ENCODE measurements at places on chromosomes 4 and X.

DNA sequence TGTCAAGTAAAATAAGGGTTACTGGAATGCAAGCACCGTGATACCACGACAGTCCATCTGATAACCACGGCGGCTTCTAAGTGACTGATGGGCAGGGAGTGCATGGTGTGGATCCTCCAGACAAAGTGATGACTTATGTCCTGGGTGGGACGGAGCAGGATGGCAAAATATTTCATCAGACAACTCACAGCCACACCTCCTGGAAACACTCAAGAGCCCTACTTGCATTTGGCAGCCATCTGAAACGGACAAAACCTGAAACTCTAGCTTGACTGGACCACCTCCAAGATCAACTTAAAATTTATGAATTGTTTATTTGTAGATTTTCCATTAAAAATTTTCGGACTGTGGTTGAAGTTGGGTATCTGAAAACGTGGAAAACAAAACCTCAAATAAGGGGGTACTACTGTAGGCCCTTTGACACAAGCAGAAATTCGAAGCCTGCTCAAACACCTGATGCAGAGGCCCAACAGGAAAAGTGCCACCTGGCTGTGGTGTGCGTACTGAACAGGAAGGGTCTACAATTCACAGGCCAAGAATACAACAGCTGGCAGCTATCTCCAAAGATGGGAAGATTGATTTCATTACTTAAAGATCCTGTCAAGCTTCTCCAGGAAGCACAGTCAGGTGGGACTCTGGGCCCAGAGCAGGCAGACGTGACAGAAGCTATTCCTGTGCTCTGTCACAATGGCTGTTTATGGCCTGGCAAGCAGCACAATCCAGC lies 26.0 kb downstream of the LRIT3 start:
- DNase-seq, result no peak

DNA sequence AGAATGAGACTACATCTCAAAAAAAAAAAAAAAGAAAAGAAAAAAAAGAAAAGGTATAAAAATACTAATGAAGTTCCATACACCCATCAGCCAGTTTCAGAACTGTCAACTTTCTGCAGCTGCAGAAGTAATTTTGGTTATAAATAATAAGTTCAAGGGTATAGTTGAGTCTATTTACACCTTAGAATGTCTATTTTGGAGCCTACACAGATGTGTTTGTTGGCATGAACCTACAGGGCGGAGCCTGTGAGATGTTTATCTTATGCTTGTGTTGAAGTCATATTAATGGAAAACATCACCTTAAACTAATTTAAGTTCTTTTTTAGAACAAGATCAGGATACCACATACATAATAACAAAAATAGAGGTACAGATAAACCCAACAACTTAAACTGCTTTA lies 85.8 kb downstream of the RAPGEF2 start:
- DNase-seq, result no peak

DNA sequence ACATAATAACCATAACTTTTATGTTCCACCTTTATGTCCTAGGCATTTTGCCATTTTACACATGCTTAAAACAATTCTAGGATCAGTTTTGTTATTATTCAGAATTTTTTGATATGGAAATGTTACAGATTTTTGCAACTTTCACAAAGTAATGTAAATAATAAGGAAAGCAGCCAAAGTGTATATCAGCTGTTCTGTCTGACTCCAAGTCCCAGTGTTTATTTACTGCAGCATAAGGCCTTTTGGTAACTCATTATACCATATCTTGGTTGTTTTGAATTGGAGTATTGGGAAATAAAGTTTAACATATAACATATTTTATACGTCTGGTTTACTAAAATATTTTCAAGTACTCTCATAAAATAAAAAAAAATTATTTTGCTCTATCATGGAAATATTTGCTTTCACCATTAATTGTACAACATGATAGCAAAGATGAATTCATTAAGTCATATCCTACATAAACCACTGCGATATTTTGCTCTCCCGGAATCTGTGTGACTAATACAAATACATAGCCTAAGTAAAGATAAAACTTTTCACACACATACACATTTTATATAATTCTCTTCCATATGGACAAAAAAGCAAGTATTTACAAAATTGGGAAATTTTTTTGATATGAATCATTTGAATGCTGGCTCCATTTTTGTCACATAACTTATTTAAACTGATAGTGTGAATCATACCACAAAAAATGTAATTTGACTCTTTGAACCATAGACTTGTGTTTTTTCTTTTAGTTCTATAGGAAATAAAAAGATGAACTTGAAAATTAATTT lies 399.0 kb downstream of the PABPC4L start:
- peak; percentile 57 for DNase-seq

DNA sequence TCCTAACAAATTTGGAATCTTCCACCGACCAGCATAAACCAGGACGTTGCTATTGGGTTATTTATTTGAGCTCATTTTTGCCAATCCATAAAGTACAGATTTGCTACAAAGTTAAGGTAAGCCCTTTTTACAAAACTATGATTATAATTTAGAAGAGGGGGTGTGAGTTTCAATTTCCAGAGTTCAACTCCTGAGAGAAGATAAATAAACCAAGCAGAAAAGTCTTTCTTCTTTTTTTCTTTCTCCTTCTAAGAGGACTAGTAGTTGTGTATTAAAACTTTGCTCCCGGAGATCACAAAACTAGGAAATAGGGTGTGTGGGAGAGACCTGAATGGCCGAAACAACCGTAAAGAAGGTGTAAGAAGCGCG lies 2.6 kb downstream of the PITX2 start:
- DNase-seq, result no peak

DNA sequence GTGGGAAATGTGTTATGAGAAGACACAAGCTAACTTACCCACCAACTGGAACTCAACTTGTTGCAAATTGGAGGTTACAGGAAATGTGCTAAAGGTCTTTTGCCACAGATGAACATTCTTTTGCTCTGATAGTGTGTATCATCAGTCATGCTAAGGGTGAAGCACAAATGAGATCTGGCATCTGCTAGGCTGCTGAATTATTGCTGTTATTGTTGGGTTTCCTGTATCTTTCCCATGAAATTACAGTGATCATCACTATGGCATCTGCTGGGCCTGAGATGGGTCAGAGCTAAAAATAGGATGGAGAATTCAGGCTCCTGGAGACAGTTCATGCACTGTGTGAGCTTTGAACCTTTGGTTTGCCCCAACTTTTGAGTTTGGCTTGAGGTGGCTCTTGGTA lies 124.5 kb downstream of the NPNT start:
- DNase-seq, result peak; percentile 81

GRCh38 chrX:23820235-23820782 lies 37.3 kb downstream of the SAT1 start:
- DNase-seq, result no peak

GRCh38 chr4:73744203-73744602 lies 3.8 kb downstream of the CXCL8 start:
- no peak for DNase-seq

- DNase-seq, result peak; percentile 15
These were observed 205.4 kb downstream of the CFAP299 start for GRCh38 chr4:80540785-80541469.

DNA sequence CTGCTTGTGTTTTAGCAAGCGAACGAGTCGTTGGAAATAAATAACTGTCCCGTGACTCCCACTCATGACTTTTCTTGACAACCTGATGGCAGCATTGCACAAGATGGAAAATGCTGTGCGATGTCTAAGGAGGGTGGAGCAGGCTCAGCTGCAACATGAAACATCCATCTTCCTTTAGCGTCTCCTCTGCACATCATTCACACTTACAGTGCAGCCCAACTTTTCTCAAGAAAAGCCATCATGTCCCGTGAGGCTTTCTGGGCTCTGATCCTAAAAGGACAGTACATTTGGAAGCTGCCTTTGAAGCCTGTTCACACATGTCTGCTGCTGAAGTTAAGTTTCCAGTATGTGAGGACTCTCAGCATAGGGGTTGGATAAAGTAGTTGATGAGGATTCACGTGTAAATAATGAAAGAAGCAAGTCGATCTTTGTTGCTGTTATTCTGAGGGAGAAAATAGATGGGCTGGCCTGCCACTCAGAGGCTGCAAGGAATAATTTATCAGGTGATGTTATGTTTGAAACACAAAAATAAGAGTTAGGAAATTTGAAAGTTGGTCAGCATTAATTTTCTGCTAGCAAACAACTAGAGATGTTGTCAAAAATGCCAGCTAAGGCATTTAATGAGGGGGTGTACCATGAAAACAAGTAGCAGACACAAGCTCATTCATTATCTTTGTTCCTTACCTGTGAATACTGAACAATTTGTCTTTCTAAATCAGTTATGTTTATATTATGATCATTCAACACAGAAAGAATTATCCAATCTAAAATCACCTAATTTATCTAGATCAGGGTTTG lies 328.7 kb upstream of the ZFP42 start:
- DNase-seq, result no peak

DNA sequence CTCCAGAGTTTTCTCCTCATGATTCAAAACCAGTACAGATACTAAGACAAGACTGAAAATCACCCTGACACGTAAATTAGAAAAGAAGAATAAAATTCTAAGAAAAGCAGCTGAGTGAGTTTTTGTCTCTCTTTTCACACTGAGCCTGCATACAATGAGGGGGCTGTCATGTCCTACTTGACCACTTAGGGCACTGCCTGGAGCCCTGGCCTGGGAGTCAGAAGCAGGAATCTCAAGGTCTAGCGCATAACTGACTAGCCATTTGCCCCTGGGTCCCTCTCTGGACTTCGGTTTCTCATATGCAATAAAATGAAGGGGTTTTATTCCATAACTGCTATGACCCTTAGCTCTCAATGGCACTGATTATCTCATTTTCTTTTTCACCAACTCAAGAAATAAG lies 36.7 kb upstream of the SLC25A4 start:
- DNase-seq, result no peak

GRCh38 chr4:174521800-174522182 lies 497 bp downstream of the HPGD start:
- DNase-seq, result no peak

- DNase-seq, result no peak
These were observed 49.2 kb upstream of the FAM9C start for GRCh38 chrX:13093529-13094140.

DNA sequence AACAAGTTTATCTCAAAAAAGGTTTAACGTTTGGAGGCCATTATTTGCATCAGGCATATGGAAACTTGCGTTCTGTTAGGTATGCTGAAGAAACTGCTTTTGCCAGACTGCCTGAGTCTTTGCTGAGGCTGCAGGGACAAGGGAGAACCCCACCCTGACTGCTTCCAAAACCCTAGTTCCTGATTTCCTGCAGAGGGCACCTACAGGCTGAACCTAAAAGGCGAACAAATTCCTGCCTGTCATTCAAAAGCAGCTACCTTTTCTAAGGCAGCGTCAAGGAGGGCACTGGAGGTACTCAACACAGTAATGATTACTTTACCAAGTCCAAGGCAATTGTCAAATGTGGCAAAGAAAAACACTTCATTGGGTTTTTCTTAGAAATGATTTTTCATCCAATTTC lies 578 bp upstream of the CORIN start:
- no peak for DNase-seq

DNA sequence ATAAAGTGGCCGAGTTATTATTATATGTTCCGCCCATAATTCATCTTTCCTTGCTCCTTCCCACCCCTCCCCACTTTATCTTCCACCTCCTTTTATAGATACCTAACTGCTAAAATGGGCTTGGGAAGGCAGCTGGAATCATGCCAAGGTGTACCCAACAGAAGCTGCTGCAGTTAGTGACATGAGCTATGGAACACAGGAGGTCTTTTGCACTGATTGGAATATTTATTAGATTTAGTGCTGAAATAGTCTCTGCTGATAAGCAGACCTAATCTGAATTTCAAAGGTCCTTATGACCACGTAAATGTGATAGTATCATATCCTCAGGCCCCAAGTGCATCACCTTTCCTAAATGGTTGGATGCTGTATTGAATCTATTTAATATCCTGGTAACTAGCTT lies 64.9 kb downstream of the HMGB2 start:
- DNase-seq, result no peak

GRCh38 chrX:70505451-70505841 lies 60.8 kb downstream of the DLG3 start:
- DNase-seq, result no peak

- no peak for DNase-seq
These were observed 616 bp upstream of the KLHL34 start for GRCh38 chrX:21658746-21659145.

GRCh38 chrX:78555401-78555980 lies 103.6 kb downstream of the RTL3 start:
- DNase-seq, result peak; percentile 1

DNA sequence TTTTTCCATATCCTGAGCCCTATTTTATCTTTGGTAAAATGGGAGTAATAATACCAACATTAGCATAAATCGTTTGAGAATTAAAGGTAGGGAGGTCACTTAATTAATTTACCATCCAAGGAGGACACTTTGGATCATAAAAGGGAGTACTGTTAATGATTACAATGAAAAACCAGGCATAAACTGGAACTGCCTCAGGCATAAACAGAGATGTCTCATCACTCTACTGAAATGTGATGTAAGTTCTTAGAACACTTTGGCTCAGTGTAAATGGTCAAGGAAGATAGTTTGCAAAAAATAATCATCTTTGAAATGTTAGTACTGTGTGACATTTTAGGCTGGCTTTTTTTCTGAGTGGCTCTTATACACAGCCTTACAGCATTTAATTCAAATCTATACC lies 268.7 kb downstream of the SLC39A8 start:
- DNase-seq, result no peak

DNA sequence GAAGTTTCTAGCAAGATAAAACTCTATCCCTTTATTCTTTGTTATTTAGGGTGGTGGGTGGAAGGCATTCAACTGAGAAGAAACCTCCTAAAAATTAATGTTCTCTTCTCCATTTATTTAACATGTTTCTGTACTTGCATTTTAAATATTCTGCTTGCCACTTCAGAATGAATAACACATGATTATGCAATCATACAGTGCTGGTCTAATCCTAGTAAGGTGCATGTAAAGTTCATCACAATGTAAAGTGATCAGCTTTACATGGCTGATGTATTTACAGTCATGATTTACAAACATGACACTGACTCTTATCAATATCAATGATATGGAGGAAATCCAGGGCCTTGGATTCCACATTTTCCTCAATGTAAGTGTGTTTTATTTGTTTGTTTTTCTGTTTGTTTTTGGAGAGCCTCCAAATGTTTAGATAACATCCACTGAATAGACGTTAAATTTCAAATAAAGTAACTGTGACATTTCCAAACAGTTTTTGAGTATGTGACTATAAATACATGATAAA lies 342.1 kb upstream of the CTSO start:
- DNase-seq, result peak; percentile 31

- no peak for DNase-seq
These were observed 19.9 kb downstream of the LRPAP1 start for GRCh38 chr4:3512279-3512678.

DNA sequence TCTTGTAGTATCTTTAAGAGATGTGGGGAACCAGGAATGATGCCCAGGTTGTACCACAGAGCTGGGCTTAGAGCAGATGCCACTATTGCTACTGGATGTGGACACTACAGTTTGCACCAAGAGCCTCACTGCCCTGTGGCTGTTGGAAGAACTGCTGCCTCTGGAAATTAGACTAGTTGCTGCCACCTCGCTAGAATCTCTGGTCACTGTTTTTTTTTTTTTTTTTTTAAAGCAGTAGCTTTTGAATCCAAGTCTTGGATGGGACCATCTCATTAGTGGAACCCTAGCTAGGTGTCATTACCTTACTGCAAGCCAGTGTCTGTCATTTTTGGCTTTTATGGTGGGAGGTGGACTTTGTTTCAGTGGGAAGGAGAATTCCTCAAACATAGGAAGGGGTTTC lies 105.5 kb downstream of the ARHGAP10 start:
- DNase-seq, result peak; percentile 31

- DNase-seq, result no peak
These were observed 902 bp downstream of the KLHL4 start for GRCh38 chrX:87518504-87518903.
